Lung microvascular endothelial cell (primary cell): ENCODE measurements at places on chromosomes 6 and 20. TPM values are rescaled to one million over a fixed set of nuclear protein-coding genes. Genes with fewer than 3 reads are reported as not detected.
A peak's percentile ranks its signal among the peaks of the same experiment; 100 is the strongest.

Gene SOX18
- 23.8 and 29.6 TPM in 2 replicates for total RNA-seq

Gene KCNK5
- under 0.01 TPM in 1 of 2 replicates, not detected in the other for total RNA-seq

Gene CST5
- not detected in 2 replicates for total RNA-seq

Gene PRDM13
- total RNA-seq: not detected in 2 replicates

Gene GPX5
- total RNA-seq: not detected in 2 replicates

DNA sequence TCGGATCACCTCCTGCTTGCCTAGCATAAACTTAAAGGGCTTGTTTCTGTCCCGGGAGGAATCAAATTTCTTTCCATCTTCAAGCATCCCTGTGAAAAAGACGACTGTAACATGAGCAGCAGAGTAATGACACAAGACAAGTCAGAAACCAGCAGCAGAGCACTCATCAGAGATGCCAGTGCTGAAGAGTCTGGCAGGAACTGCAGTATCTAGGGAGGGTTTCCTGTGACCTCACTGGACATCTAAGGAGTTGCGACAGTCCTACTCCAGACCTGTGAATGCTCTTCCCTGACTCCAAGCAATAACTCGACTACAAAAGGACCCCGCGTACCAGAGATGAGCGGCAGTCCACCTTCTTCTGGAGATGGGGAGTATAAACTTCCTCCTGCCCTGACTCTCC is 17.3 kb downstream of the FKBP1A start:
- DNase-seq: peak; percentile 84

DNA sequence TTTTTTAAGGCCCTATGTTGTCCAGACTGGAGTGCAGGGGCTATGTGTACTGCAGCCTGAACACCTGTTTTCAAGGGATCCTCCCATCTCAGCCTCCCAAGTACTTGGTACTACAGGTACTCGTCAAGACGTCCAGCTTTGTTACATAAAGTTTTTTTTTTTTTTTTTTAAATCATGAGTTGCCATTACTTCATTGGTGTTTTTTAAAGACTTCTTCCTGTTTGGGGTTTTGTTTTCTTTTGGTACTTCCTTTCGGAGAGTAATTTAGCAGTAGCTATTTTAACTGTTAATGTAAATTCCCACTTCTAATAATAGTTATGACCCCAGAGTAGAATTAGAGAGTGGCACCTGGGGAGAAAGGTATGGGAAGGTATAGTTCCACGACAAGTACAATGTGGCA is 10.5 kb downstream of the ZNFX1 start:
- no peak for DNase-seq

GRCh38 chr20:17943343-17943742 is 25.3 kb downstream of the SNX5 start:
- DNase-seq: no peak

DNA sequence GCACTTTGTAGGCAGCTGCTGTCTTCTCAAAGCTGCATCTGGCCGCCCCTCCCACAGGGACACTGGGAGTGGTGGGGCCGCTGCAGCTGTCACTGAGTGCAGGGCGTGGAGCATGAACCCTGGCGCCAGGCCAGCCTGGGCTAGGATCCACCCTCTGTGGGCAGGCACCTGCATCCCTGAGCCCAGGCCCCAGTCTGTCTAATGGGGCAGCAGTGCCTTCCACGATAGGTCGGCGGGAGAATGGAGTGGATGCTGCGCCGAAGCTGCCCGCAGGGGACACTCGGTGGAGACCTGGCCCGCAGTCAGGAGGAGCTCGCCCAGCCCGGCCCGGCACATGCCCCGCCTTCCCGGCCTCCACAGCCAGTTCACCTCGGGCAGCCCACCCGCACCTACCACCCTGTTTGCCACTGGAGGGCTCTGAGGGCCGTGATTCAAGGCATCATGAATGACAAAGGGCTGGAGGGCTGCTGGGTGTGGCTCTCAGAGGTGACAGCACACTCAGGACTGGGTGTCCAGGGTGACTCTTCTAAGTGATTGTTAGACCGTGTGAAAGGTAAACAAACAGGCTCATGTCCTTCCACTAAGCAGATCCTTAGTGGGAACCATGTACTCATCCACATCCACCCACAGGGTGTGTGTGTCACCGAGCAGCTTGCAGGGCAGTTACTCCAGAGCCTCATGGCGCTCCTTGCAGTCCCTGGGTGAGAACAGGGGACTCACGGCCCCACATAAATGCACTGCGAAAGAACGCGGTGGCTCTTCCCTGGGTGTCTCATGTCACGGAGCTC is 133.9 kb downstream of the AGPAT4 start:
- DNase-seq: peak; percentile 79

- no peak for DNase-seq
Measured at GRCh38 chr6:152605342-152605741, 31.8 kb downstream of the SYNE1 start.

DNA sequence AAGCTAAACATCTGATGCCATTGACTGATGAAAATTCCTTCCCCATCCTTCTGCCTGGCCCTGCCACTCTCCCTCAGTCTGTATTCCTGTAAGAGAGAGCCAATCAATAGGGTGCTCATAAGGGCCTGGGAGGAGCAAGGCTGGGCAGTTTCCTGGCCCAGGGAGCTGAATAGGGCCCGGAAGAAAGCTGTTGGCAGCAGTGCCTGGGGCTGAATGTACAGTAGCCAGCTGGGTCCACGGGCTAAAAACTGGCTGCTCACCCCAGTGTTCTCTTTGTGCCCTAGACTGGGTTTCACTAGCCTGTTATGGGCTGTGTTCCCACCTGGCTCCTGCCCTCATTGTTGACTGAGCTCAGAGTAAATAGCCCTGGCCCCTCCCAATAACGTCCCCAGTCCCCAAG is 1.7 kb upstream of the WFDC2 start:
- DNase-seq: no peak

- DNase-seq: no peak
Measured at GRCh38 chr6:124479991-124480430, 482.2 kb upstream of the RNF217 start.

- no peak for DNase-seq
Measured at GRCh38 chr6:158039178-158039557, 57.5 kb downstream of the SYNJ2 start.

GRCh38 chr20:15603506-15603905 is 969.7 kb downstream of the KIF16B start:
- no peak for DNase-seq

GRCh38 chr6:105804424-105804823 is 281.7 kb upstream of the PRDM1 start:
- no peak for DNase-seq

DNA sequence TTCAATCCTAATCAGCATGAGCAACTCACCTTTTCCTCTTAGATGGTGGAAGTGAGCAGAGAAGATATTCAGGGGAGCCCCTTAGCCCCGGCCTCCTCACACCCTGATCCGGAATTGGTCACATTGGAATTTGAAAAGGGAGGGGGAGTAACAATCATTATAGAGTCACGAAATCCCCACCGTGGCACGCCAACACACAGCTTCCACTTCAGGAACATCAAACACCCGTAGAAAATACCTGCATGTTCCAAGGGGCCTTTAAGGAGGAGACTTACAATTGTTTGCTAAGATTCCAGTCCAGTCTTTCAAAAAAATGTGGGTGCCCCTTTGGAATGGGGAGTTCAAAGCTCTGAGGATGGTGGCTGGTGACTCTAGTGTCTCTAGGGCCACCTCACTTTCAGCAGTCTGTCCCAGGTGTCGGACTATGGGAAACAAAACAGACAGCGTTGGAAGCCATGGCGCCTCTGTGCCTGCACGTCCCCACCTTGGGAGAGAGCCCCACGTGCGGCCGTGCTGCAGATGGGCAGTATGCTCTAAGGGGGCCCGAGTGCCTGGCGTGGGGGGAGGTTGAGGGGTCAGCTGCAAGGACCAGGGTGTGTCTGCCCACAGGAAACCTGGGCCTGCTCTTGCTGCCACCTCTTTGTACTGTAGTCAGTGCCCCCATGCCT is 2.4 kb downstream of the CD93 start:
- peak; percentile 44 for DNase-seq

GRCh38 chr6:75204217-75204958 is 1.5 kb downstream of the COL12A1 start:
- peak; percentile 85 for DNase-seq

- DNase-seq: no peak
Measured at GRCh38 chr6:14549871-14550270, 432.3 kb downstream of the CD83 start.
